ENCODE measurements at places on chromosomes 13 and 19. TPM values are rescaled to one million over a fixed set of nuclear protein-coding genes. Genes with fewer than 3 reads are reported as not detected.

DNA sequence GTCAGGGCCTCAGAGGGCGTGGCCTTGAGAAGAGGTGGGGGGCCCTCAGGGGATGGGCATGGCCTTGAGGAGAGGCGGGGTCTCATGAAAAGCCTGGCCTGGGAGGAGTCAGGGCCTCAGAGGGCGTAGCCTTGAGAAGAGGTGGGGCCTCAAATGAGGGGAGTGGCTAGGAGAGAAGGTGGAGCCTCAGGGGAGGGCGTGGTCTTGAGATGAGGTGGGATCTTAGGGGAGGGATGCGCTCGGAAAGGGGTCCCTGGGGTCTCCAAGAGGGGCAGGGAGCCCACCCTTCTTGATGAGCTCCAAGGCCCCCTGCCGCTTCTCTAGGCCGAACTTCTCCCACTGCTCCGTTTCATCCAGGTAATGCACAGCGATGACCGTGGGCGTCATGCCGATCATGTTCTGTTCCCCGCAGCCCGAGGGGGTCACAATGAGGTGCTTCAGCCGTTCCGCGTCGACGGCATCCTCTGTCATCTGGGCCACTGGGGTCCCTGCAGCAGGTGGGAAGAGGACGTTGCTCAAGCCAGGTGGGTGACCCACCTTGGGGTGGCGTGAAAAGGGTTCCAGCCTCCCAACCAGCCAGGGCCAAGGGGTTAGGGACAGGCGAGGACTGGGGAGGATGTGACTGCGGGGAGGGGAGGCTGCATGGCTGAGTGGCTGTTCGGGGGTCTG is 24.3 kb upstream of the TNFSF14 start:
- no peak for DNase-seq

SOX1 gene
- not detected for total RNA-seq

DNA sequence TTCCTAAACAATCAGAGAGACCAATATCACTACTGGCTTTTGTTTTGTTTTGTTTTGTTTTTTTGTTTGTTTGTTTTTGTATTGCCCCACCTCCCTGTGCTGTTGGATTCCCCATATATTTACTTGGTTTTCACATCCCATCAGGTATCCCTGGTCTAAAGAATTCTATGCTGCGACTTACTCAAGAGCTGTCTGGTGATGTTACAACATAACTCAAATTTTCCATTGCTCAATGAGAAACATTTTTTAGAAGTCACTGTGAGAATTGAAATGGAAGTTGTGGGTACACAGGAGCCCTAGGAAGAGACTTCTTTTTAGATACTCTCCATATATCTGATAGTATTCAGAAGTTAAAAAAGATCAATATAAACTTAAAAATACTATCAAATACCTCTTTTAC is 181.4 kb downstream of the KLF5 start:
- DNase-seq: no peak

DNA sequence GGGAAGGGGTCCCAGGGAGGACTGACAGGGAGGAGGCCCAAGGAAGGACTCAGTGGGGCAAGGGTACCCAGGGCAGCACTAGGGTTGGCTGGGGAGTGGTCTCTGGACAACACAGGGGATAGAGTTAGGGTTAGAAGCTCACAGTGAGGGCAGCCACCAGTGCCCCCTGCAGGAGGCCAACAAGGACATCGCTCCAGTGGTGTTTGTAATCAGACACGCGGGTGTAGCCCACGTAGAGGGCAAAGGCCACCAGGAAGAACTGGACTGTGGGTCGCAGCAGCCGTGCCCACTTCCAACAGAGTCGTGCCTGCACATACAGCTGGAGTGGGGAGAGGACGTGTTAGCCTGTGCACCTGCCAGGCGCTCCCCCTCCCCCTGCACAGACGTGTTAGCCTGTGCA is 9.2 kb downstream of the PLPP2 start:
- no peak for DNase-seq

INSR gene
- total RNA-seq: 10.3 TPM

DNA sequence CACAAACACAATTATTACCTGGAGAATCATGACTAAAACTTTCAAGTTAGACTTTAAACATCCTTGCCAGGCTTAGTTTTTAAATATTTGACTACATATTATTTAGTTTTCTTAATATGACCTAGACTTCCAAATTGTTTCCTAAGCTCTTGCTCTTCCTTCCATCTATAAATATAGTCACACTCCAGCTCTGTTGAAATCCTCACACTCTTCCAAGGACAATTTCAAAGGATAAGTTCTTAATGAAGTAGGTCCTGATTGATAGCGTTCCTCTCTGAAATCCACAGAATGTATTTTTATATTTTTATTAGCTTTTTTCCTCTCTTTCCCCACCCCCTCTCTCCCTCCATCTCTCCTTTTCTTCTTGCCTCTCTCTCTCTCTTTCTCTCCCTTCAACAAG is 1074.1 kb upstream of the PCDH20 start:
- no peak for DNase-seq

DNA sequence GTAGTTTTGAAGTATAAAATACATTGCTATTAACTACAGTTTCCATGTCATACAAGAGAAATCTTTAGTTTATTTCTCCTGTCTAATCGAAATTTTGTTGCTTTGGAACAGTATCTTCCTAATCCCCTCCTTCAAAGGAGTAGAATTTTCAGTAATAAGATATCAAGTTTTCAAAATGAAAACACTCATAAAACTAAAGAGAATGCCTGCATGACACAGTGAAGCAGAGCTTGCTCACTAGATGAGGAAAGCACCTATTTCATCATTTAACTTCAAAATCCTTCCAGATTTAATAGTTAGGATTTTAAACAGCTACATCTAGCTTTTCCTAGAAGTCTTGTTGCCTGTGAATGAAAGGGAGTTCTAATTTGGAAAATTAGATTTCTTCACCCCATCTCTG is 80.8 kb downstream of the TNFSF11 start:
- peak; percentile 44 for DNase-seq

GRCh38 chr19:33606556-33606955 is 15.2 kb upstream of the CHST8 start:
- DNase-seq: no peak

RCBTB2 gene
- total RNA-seq: 11.2 TPM

DNA sequence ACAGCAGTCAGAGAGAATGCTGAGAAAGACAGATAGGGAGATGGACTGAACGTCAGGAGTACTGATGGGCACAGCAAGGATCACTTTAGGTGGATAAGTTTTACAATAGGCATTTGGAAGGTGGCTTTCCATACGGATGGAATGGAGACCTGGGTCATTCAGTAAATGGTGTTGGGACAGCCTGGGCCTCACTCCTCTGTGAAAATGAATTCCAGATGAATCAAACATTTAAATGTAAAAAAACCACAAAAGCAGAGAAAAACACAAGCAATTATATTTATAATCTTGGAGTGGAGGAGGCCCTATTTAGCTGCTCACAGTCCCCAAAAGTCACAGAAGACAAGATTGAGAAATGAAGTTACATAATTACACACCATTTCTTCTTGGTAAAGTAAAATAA is 4.7 kb downstream of the IL17D start:
- DNase-seq: no peak
